ENCODE measurements at places on chromosomes 1 and 21. TPM values are rescaled to one million over a fixed set of nuclear protein-coding genes. Genes with fewer than 3 reads are reported as not detected.

Gene EFNA1
- total RNA-seq: 4.6 TPM

Gene AADACL3
- total RNA-seq: not detected

Gene LDLRAD1
- total RNA-seq: not detected

Gene MMP23B
- total RNA-seq: 201 TPM

Gene LYPD8
- not detected for total RNA-seq

Gene ATP6V1G3
- total RNA-seq: not detected

Gene RNPC3
- 41.1 TPM for total RNA-seq

Gene VHLL
- total RNA-seq: not detected

Gene SPRR3
- not detected for total RNA-seq

Gene FLAD1
- 27.2 TPM for total RNA-seq

GRCh38 chr1:40903106-40903505 lies 40.9 kb upstream of the CITED4 start:
- H3K36me3 ChIP-seq: no peaks in the 10 kb centered on the region
- H3K27ac ChIP-seq: no peak overlapping the region
- H3K4me1 ChIP-seq: peaks cover 13% of the 10 kb centered on the region
- no peak overlapping the region for H3K4me3 ChIP-seq

GRCh38 chr1:41758500-41758899 lies 160.2 kb downstream of the HIVEP3 start:
- no peaks in the 10 kb centered on the region for H3K36me3 ChIP-seq
- no peak overlapping the region for H3K27ac ChIP-seq
- no peaks in the 10 kb centered on the region for H3K27me3 ChIP-seq
- H3K4me3 ChIP-seq: no peak overlapping the region

- H3K27me3 ChIP-seq: no peaks in the 10 kb centered on the region
- no peak for DNase-seq
- no peak overlapping the region for H3K27ac ChIP-seq
Observed at GRCh38 chr21:45910548-45911221, 70.9 kb upstream of the COL6A1 start.

DNA sequence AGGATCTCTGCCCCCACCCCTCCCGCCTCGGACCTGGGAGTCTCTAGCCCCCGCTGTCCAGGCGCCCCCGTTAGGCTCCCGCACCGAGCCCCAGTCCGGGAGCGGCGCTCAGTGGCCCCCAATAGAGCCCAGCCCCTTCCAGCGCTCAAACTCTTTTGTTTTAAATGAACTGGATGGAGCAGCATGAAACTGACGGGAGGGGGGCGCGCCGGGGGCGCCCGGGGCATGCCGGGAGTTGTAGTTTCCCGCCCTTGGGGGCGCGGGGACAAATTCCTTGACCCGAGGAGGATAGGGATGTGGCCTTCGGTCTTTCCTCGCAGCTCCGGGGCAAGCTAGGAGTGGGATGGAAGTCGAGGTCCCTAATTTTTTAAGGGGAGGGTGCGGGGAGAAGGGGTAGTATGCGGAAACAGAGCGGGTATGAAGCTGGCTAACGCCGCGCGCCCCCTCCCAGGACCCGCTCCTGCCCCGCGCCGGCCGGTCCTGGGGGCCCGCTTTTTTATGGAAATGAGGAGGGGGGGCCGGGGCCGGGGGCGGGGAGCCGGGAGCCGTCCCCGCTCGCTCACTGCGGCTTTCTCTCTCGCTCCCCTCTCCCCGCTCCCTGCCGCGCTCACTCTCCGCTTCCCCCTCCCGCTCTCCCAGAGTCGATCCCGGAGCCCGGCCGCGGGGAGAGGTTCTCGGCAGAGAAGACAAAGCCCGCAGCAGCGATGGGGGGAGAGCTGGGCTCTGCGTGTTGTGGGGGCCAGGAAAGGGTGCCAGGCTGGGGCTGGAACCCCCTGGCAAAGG lies at the start of gene MEX3A:
MEX3A (minus strand) TSS at position 157 of the 783 bp plus-strand sequence. CDS start 467 bp downstream, outside the sequence.
- peaks cover 4% of the 10 kb centered on the region for H3K4me1 ChIP-seq
- H3K27me3 ChIP-seq: no peaks in the 10 kb centered on the region
- DNase-seq: no peak
- no peak within 1 kb of the TSS for H3K27ac ChIP-seq
- peak within 1 kb of the TSS; percentile 89 for H3K4me3 ChIP-seq

DNA sequence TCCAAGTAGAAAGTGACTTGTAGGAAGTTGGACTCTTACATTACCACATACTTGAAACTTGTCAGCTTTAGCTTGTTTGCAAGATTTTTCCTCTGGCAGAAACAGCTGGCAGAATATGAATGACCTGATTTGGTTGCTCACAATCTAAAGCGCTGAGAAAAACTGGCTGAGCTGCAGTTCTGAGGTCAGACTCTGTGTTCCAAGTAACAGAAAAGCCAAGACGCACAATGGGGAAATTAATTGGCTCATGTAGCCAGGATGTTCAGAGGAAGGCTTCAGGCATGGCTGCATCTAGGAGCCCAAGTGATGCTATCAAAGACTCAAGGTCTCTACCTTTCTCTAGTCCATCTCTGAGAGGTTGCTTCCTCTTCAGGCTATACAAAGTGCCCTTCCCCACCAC lies 27.0 kb downstream of the ALPL start:
- no peak for DNase-seq
- H3K4me1 ChIP-seq: no peaks in the 10 kb centered on the region
- H3K27ac ChIP-seq: no peak overlapping the region
- H3K4me3 ChIP-seq: no peak overlapping the region

GRCh38 chr1:204545202-204545601 lies 29.0 kb downstream of the MDM4 start:
- H3K36me3 ChIP-seq: peaks cover 63% of the 10 kb centered on the region
- DNase-seq: no peak
- H3K27me3 ChIP-seq: no peaks in the 10 kb centered on the region

DNA sequence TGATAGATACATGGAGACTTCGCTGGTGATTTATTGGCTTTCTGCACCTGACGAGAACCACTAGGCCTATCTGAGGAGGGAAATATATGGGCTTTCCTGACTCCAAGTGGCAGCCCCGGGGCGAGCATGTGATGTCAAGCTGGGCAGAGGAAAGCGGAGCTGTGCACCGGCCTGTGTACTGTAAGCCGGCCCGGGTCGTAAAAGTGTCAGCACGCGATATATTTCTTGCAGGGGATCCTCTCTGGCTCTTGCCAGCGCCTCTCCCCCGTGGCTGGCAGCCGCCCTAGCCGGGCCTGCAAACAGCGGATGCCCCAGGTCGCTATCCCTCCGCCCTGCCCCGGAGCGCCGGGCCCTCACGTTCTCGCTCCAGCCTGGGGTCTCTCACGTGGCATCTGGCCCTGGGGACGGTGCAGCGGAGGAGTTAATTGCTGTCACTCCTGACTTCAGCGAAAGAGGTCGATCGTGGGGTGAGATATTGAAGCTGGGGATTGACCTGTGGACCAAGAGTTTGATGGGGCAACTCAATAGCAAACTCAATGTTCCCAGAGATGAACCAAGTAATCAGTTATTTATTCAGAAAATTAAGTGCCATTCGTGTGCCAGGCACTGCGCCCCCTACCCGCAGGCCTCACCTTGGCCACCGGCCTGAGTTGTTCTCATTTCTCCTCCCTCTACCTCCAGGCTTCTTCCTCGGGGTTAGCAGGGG lies 41.0 kb upstream of the HAO2 start:
- peak overlapping the region; percentile 66 for H3K4me3 ChIP-seq
- no peaks in the 10 kb centered on the region for H3K36me3 ChIP-seq
- no peaks in the 10 kb centered on the region for H3K27me3 ChIP-seq

- DNase-seq: no peak
- no peaks in the 10 kb centered on the region for H3K36me3 ChIP-seq
- no peaks in the 10 kb centered on the region for H3K27me3 ChIP-seq
- no peak overlapping the region for H3K27ac ChIP-seq
- H3K4me3 ChIP-seq: no peak overlapping the region
Observed at GRCh38 chr1:147821883-147822282, 61.5 kb upstream of the GJA5 start.

- no peak for DNase-seq
- H3K27ac ChIP-seq: no peak overlapping the region
- H3K4me1 ChIP-seq: no peaks in the 10 kb centered on the region
- no peak overlapping the region for H3K4me3 ChIP-seq
Observed at GRCh38 chr21:41520560-41521442, 12.8 kb upstream of the TMPRSS2 start.

Measured in thoracic aorta (tissue), 2 donors.